Fibroblast of mammary gland (primary cell): ENCODE measurements at places on chromosomes 5 and 9.

- no peak for DNase-seq
Measured at GRCh38 chr9:105912157-105912862, 218.0 kb downstream of the TMEM38B start.

- DNase-seq: no peak
Measured at GRCh38 chr5:100186181-100186580, 349.0 kb upstream of the FAM174A start.

- DNase-seq: no peak
Measured at GRCh38 chr5:80372780-80373179, 35.1 kb upstream of the ZFYVE16 start.

DNA sequence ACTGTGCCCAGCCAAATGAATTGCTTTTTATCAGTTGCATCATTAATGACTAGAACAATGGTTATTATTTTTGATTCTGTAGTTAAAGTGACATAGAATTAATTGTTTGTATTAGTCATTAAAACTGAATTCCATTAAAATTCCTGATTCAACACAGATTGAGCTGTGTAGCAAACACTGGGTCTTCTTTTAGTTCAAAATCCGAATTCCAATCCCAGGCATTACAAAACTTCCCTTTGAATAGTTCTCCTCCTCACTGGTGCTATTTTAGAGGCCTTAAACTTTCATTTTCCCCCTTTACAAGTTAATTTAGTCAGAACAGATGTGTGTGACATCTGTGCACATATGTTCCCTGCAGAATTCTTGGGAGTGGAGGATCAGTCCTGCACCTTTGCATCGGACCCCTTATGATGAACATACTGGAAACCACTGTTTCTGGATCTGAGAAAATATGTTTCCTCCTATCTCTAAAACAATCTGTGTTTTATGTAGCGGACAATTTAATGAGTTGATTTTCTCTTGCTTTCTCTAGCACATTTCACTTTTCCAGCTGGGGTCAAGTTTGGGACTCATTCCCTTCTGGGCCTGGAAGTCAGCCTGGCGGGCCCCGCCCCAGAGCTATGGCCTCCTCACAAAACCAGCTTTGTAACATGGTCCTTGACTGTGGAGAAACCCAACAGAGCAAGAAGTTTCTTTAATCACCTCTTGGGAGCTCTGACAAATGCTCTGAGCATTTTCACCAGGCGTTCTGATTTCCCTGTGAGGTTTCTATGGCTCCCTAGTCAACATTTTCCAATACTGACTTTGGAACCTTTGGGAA, 87.9 kb upstream of the MAMDC2 start:
- DNase-seq: no peak

- DNase-seq: no peak
Measured at GRCh38 chr9:79985264-79985663, 413.5 kb downstream of the TLE4 start.

DNA sequence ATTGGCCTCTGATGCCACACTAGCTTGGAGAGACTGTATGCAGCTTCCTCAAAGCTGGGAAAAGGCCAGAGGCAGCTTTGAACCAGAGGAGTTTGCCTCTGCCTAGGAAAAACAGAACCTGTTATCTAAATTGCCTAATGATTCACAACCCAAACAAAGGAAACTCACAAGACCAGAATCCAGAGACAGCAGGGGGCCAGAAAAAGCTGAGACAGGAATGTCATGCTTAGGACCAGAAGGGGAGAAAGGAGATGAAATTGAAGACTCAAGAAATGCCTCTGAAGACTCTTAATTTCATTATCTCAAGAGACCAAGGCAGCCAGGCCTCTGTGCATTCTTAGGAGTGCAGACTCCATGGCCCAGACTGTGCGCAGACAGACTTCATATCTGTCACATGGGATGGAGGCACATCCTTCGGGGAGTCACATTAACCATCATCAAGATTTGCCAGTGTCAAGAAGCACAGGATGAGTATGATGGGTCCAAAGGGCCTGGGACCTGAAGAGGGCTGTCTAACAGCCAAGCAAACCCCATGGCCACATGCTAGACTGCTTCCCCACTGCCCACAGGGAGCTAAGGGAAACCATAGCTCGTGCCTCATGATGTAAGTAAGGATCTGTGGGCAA, 57.3 kb downstream of the ARSB start:
- peak; percentile 10 for DNase-seq

GRCh38 chr5:144794922-144795321, 624.2 kb downstream of the KCTD16 start:
- no peak for DNase-seq

GRCh38 chr9:124368692-124369091, 46.5 kb downstream of the PSMB7 start:
- DNase-seq: no peak

- no peak for DNase-seq
Measured at GRCh38 chr5:139644001-139644456, 4.1 kb upstream of the CXXC5 start.

- DNase-seq: peak; percentile 38
Measured at GRCh38 chr9:22214021-22214420, 204.9 kb upstream of the CDKN2B start.

DNA sequence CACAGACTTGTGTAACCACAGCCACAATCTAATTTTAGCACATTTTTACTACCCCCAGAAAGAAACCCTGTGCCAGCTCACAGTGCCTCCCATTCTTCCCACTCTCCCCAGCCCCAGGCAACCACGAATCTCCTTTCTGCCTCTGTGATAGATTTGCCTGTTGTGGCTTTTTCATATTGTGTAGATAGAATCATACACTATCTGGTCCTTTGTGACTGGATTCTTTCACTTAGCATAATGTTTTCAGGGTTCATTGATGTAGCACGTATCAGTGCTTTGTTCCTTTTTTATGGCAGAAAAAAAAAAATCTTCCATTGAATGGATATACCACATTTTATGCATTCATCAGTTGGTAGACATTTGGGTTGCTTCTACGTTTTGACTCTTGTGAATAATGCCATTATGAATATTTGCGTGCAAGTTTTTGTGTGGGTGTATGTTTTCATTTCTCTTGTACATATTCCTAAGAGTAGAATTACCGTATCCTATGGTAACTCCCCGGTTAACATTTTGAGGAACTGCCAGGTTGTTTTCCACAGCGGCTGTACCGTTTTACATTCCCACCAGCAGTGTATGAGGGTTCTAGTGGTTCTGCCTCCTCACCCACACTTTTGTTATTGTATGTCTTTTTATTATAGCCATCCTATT, 64.5 kb downstream of the RCL1 start:
- DNase-seq: no peak

- peak; percentile 30 for DNase-seq
Measured at GRCh38 chr9:133144142-133144903, 19.4 kb downstream of the GBGT1 start.

- DNase-seq: no peak
Measured at GRCh38 chr9:70192707-70193106, 66.1 kb upstream of the SMC5 start.

DNA sequence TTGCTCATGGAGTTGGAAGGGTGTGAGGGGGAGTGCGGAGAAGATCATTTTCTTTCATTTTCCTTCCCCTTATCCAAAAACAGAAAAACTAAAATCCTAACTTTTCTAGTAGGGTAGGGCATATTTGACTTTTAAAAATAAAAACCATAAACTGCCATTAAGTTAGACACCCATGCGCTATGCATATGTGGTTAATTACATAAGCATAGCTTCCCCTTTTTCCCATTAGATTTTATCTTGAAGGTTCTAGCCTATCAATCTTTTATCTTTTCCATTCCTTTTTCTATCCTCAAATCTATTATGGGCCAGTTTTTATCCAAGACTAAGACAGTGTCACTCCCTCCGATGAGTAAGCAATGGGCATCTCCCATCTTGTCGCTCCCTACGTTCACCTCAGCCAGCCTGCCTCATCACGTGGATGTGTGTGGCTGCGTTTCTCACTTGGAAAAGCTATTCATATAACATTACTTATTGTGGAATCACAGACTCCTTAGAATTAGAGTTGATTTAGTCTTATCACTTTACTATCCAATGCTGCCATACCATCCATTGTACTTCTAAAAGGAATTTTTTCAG, 49.2 kb downstream of the PCSK5 start:
- no peak for DNase-seq

DNA sequence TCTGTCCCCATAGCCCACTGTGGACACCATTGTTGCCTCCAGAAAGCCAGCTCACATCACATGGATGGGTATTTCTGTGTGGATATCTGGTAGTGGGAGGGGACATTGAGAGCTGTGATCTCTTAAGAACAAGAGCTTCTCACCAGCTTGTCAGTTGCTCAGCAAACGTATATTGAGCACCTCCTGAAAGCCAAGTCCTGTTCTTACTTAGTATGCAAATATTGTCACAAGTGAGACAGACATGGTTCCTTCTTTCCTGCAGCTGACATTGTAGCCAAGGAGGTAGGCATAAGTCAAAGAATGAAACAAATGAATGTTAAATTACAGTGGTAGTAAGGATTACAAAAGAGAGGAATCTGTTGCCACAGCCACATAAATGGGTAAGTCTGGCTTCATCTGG, 3.8 kb downstream of the TCOF1 start:
- DNase-seq: no peak

DNA sequence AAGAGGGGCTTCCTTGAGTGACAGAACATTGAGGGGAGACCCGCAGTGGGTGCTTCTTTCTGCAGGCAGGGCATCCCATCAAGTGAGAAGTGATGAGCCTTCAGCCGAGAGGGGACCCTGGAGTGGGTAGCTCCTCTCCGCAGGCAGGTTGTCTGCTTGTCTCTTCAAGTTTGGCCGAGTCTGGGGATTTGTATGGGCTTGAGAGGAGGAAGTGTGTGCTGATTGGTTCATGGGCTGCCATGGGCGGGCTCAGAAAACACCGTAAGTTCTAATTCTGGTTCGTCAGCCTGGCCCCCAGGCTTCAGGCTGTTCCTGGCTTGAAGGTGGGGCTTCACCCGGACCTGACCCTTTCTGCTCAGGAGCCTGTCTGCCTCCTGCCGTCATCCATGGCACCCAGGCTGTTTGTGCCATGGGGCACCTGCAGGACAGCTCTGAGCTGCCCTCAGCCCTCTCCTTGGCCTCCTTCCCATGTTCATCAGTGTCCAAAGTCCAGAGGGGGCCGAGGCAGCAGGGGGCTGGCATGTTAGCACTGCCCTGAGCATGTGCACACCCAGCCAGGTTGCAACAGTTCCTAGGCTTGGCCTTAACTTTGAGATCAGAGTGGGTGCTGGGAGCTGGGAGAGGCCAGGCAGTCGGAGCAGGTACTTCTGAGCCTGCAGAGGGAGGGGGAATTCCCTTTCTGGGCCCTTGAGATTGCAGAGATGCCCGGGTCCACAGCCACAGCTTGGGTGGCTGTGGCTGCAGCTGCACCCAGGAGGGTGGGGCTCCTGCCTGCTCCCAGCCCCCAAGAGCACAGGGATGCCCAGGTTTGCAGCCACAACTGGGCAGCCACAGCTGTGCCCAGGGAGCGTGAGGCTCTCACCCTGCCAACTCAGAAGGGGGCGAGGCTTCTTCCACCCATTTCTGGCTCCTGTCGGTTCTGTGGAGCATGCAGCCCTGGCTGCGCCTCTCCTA, 13.5 kb upstream of the DHFR start:
- DNase-seq: no peak

GRCh38 chr9:69393425-69393824, 68.4 kb downstream of the ENTREP1 start:
- no peak for DNase-seq

DNA sequence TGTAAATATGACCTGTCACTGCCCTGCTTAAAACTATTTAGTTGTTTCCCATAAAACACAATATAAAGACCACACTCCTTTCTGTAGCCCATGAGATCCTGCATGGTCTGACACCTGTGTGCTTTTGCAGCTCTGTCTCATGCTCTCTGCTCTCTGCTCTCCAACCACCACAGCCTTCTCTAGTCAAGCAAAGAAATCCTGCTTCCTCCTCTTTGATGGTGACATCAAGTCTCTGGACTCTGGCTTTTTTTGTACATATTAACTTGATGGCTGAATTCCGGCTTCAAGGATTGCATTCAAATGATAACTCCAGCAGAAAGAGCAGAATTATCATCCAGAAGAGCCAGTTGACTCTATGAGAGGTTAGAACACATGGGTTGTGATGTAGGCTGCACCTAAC, 58.2 kb downstream of the CHSY3 start:
- no peak for DNase-seq
